ENCODE measurements at places on chromosomes 11 and 22.

DNA sequence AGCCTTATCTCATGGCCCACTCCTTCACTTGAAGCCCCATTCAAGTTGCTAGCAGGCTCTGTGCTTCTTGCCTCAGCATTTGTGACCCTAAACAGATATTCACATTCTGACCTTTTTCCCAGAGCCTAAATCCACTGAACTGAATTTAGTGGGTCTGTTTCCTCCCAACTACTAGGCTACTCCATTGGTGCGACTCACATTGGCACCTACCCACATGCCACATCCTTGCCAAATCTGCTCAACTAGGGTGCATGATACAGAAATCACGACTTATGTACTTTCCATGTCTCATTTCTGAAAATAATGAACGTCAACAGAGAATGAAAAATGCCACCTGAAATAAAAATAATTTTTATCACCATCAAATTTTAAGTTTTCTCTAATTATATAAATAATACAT is 8.4 kb upstream of the MMP12 start:
- DNase-seq, result no peak

DNA sequence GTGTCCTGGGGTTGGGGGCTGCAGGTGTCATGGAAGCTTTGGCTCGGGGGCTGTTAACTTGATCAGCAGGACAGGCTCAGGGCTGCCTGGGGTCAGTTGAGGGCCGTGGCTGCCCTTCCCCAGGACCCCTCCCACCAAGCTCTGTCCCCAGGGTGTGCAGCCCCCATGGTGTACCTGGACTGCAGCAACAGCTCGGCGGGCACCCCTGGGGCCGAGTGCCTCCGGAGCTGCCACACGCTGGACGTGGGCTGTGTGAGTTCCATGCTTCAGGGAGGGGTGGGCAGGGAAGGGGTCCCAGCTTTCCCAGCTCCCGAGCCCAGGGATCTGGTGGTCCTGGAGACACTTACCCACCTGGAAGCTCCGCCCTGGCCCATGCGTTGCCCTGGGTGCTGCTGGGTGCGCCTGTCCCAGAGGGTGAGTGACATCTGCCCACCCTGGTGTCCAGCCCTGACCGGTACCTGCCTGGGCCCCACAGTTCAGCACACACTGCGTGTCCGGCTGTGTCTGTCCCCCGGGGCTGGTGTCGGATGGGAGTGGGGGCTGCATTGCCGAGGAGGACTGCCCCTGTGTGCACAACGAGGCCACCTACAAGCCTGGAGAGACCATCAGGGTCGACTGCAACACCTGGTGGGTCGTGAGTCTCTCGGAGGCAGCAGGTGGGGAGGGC is 11.3 kb downstream of the MUC5B start:
- DNase-seq, result no peak

GRCh38 chr11:117099696-117100095 is 1.5 kb upstream of the SIK3 start:
- no peak for DNase-seq

GRCh38 chr22:46012182-46012880 is 35.4 kb upstream of the WNT7B start:
- DNase-seq, result no peak

DNA sequence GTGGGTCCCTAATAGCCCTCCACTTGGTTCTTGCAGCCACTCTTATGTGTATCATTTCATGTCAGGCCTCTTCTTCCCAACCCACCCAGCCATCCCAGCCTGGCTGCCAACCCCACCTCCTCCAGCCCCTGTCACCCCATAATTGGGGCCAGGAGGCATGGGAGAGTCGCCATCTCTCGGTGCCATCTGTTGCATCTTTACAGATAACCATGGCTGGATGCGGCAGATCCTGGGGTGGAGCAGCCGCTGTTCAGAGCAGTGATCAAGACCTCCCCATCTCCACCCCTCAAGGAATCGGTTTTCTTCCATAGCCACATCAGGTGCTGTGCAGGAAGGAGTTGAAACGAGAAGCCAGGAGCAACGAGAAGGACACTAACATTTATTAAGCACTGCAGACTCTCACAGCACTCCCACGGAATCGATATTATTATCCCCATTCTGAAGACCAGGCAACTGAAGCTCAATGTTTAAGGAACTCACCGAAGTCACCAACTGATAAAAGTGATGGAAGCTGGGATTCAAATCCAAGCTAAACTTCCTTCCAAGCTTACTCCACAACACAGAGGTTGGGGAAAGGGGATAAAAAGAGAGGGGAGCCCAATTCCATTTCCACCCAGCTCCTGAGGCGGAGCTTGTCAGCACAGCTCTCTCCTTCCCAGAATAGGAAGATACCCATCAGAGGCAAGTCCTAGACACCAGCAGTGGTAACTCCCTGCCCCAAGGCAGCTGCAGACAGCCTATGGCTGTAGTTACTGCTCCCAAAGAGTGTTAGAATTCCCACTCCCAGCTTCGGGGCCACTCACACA is 2.7 kb downstream of the SLC43A1 start:
- no peak for DNase-seq

DNA sequence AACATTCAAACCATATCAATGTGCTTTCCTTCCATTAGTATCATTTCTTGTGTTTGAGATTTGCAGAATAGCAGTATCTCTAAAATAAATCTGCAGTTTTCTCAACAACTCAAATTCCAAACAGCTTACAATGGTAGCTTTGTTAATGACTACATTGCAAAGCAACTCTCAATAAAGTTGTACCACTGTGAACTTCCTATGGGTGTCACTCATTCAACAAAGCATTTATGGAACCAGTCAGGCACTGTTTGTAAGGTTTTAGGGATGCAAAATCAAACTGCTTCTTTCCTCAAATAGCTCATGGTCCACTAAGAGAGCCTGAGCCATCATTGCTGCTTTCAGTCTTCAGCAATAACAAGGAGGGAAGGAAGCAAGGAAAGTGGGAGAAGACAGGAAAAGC is 91.0 kb downstream of the CCDC83 start:
- no peak for DNase-seq

GRCh38 chr11:126578021-126578420 is 222.5 kb downstream of the ST3GAL4 start:
- no peak for DNase-seq

GRCh38 chr11:130023204-130023603 is 20.6 kb upstream of the PRDM10 start:
- peak; percentile 65 for DNase-seq

DNA sequence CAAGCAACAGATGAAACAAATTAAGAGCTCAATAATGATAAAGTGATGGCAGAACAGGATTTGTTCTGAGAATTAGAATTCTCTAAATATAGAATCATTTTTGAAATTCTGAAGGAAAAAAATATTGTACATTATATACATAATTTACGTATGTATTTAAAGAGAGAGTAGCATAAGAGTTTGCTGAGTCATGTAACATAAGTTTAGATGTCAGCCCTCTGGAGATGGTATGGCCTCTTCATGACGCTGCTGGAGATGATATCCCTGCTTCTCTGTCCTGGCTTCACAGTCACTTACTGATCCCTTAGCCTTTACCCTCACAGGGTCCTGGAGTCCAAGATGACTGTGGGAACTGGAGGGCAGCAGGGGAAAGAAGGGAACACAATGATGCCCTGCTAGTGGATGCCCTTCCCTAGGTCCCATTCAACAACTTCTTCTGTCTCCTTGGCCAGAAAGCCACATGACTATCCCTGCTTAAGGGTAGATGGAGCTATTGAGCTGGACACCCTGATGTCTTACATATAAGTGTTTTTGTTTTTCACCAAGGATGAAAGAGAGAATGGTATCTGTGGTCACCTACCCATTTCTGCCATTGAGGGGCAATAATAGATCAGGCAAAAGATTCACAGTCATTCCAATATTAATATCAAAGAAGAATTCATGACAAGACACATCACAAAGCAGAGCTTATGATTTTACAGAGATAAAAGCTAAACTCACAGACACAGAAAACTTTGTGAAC is 753.1 kb downstream of the TBC1D22A start:
- DNase-seq, result no peak

GRCh38 chr11:416051-416756 is 1.4 kb upstream of the SIGIRR start:
- DNase-seq, result no peak

- no peak for DNase-seq
Observed at GRCh38 chr22:36806835-36807234, 10.0 kb downstream of the PVALB start.

DNA sequence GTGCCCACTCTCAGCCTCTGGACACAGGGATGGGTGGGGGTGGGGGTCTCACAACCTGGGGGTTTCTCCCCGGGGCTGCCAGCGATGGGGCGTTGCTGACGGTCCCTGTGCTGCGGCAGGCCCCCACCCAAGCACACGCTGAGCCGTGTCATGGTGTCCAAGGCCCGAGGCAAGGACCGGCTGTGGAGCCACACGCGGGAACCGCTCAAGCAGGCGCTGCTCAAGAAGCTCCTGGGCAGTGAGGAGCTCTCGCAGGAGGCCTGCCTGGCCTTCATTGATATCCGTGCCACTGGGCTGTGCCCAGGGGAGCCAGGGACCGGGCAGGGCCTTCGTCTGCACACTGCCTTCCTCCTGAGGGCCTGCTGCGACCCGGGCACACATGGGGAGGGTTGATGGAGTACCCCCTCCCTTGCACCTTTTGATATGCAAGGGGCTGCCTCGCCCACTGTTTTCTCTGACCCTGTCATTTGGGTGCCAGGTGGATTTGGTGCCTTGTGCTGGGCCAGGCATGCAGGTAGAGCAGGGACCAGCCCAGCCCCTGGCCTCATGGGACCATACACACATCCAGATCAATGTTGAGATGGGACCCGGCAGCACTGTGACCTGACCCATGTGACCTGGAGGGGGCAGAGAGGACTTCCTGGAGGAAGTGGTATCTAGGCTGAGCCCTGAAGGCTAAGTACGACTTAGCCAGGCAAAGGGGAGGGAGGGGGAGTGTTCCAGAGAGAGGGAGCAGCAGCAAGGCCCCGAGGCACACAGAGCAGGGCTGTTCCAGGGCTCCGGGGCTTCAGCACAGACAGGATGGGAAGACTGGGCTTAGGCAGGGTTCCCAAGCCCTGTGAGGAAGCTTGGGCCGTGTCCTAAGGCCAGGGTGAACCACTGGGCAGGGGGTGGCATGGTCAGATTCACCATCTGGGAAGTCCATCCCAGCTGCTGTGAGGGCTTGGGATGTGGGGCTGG is 75.2 kb downstream of the MYO7A start:
- DNase-seq, result no peak

DNA sequence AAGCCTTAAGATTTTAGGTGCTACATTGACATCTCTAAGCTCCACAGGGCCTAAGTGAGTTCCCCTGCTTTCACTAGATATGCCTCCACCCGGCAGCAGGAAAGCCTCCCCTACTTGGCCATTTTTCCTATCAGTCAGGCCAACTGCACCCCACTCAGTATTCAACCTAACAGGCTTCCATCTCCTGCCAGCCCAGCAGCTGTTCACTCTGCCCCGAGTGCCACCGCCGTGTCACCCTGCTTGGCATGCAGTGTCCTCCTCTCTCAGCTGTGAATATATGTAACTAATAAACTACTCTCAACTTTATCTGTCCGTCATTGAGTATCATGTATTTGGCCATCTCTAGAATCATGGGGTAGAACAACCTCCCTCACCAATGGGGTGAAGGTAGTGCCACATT is 9.0 kb upstream of the OR6M1 start:
- DNase-seq, result no peak

DNA sequence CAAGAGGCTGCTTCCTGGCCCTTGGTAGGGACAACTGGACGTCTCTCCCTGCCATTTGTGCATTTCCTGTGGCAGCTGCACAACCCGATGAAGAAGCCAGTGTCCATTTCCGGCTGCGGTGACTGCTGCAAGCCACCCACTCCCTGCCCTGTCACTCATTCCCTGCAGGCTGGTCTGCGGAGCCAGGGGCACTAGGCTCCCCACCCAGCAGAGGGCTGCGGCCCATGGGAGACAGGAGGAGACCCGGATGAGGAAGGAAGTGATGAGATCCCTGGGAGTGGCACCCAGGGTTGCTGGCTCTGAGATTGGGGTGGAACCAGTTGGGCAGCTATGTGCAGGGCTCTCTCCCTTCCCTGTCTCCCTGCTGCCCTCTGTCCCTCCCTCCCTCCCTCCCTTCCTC is 10.0 kb upstream of the MYRF start:
- DNase-seq, result peak; percentile 64

- DNase-seq, result no peak
Observed at GRCh38 chr22:21857481-21857914, 9.9 kb downstream of the MAPK1 start.

- DNase-seq, result peak; percentile 18
Observed at GRCh38 chr11:88414385-88414861, 76.9 kb upstream of the CTSC start.

GRCh38 chr11:122486793-122487495 is 168.6 kb upstream of the UBASH3B start:
- no peak for DNase-seq

DNA sequence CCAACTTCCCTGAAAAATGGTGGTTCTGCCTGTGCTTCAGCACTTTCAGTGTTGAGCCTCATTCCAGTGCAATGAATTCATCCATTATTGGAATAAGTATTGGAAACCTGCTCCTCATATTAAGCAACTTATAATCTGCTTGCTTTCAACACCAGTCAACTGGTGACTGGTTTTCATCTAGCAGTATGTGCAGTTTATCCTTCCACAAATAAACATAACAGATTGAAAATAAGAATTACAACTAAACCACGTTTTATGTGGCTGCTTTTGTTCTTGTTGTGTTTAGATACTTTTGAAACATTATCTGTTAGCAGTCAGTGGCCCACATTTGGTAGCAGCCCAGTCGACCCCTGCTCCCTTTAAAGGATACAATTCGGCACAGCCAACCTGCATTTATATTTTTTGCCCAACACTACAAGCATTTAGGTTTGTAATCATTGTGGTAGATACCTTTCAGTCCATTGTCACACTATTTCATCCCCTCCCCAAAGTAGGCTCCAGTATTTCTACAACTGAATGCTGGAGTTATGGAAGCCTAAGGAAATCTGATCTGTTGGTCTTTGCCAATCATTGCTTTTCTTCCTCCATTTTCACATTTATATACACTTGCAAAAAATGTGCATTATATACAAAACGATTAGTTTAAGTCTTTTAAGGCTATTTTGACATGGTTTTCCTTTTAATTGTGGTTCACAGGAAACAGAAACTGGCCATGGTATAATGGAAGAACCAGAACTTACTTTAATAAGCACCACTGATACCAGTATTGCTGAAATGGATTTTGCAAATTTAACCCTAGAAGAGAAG is 13.1 kb downstream of the TAF1D start:
- no peak for DNase-seq

GRCh38 chr11:127965939-127966668 is 621.3 kb downstream of the ETS1 start:
- no peak for DNase-seq

- peak; percentile 97 for DNase-seq
Observed at GRCh38 chr11:694563-695287, at the start of gene DEAF1. Gene DEAF1 (minus strand): TSS chr11:695222. CDS start chr11:695047, 175 bp downstream.

GRCh38 chr11:28086569-28086968 is 21.4 kb downstream of the KIF18A start:
- DNase-seq, result no peak
